NCI-H187 treated with DMSO at 0.1 percent for 48 hours (cell line): ENCODE measurements at places on chromosomes 6 and 20.

DNA sequence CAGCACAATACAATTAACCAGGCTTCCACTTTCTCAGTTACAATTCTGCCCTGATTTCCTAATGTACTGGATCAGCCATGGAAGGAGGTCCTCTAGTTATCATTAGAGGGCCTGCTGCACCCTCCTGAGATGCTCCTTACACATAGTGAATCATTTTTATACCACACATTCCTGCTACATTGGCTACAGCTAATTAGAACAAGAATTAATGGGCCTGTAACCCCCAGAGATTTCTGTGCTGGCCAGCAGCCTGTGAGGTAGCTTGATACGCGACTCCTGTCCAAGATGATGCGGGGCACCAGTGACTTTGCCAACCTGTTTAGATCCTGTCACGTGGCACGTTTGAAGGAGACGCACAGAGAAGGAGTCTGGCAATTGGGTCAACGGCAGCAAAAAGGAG is 422.8 kb downstream of the EPM2A start:
- no peak for DNase-seq

GRCh38 chr20:22768266-22769178 is 184.2 kb upstream of the FOXA2 start:
- no peak for DNase-seq

DNA sequence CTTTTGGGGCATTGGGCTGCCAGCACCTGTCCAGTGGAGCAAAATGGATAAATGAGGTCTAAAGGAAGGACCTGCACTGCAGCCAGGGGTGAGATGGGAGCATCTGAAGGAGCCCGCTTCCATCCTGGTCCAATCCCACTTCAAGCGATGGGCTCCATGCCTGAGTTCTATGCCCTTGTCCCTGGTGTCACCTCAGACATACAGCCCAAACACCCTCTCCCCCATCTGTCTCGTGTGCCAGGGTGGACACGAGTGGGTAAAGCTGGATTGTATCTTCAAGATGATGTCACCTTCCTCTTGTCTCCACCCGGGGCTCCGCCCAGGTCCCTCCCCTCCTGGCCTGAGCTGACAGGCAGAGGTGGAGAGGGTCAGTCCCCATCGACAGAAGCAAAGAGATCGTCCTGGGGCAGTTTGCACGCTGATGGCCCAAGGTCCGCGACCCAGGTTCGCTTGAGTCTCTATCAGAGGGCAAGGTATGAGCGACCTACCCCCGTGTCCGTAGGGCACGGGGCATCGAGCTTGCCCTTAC is 544 bp downstream of the SMIM29 start:
- DNase-seq: no peak

- no peak for DNase-seq
Measured at GRCh38 chr6:109446072-109446471, 5.5 kb downstream of the SMPD2 start.
